CD4-positive, alpha-beta T cell treated with Interleukin-6 at 100 ng/mL for 8 hours (primary cell): ENCODE measurements at places on chromosomes 2 and 18.
A peak's percentile ranks its signal among the peaks of the same experiment; 100 is the strongest.

DNA sequence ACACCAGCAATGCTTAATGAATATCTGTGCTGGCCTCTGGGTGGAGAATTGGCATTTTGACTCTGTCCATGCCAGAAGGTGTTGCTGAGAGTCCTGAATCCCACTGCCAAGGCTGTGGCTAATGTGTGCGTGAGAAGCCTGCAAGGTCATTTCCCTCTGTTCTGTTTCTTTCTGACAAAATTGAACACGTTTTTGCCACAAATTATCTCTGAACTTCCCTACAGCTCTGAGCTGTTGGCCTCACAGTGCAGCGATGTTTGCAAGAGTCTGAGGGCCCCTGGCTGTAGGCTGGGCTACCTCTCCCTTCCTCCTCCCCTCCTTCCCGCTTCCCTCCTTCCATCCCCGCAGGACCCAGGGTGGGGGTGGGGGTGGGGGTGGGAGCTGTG, 154.1 kb upstream of the HS6ST1 start:
- no peak for DNase-seq

DNA sequence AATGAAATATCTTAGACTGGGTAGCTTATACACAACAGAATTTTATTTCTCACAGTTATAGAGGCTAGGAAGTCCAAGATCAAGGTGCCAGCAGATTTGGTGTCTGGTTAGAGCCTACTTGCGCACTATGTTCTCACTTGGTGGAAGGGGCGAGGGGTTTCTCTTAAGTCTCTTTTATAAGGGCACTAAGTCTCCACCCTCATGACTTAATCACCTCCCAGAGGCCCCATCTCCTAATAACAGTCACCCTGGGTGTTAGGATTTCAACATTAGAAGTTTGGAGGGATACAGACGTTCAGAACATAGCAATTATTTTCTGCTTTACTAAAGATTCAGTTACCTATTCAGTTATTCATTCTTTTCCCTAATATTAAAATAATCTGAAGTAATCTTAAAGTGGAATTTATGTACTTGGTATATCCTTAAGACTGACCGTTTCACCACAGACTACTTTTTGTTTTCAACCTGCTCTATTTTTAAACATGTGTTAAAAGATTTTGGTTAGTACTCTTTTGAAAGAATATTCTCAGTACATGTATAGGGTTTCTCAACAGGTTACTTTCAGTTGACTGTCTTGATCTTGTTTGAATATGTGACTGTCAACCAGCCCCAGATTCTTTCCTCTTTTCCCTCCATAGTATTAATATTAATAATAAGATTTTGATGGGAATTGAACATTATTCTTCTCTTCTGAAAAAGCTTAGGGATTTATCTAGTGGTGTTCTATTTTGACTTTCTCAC, 130.0 kb downstream of the TAF4B start:
- DNase-seq = no peak

- no peak for DNase-seq
Observed at GRCh38 chr2:36006444-36006843, 349.1 kb upstream of the CRIM1 start.

GRCh38 chr2:236633219-236633570, 63.6 kb downstream of the ACKR3 start:
- no peak for DNase-seq

DNA sequence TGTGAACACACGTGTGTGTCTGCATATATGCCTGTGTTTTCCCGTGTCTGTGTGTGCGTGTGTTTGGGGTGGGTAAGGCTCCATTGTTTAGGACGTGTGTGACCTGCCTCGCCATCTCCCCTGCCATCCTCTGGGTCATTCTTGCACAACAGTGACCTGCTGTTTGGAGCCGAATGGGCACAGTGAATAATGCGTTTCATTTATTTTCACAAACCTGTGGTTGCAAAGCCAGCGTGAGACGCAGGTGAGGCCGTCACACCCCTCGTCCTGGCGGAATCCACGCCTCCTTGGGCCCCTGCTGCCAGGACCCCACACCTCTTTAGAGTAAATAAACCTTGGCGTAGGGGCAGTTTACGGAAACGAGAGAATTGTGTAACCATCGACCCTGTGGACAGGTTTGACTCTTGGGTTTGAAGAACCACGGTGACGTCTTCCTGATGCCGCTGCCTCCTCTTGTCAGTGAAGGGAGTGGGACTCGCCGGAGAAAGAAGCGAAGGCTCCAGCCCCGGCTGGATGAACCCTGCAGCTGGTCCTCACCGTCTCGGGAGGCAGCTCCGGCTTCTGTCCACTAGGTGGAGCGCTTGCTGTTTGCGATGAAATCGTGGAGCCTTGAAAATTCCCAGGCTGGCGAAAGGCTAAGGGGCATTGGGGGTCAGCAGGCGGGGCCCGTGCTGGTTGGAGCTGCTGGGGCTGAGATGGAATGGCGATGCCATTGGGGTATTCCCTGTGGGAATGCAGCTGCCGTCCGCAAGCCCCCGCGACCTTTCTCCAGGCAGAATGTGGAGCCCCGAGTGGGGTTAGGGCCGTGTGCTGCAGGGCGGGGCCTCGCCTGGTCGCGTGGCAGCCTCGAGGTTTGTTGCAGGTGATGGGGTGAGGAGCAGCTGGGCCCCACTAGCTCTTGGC, 81.1 kb downstream of the RTP5 start:
- peak; percentile 44 for DNase-seq

DNA sequence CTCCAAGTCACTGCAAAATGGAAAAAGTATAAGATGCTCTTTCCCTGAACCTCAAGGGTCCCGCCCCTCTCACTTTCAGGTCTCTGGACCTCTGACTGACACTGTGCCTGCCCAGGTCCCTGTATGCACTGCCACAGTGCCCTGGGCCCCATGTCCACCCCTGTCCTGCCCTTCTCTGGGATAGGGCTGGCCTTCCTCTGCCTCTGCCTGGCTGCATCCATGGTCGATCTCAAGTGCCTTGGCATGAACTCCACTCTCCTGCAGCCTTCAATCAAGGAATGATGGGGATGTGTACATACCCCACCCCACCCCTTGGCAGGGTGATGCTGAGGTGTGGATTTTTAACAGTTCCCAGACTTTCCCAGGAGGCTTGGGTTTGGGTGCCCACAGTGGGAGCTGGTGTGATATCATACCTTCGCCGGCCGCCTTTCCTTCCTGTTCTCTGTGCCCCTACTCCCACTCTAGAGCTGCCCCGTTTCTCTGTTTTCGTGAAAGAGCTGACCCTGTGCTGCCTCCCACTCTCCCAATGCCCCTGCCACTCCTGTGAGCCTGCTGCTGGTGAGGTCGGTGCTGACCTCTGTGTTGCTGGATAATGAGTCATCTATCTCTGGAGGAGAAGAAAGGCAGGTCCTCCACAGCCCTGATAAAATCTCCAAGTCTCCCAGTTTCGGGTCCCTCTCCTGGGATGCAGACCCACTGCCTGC, 18.9 kb downstream of the PTPN18 start:
- DNase-seq = no peak

DNA sequence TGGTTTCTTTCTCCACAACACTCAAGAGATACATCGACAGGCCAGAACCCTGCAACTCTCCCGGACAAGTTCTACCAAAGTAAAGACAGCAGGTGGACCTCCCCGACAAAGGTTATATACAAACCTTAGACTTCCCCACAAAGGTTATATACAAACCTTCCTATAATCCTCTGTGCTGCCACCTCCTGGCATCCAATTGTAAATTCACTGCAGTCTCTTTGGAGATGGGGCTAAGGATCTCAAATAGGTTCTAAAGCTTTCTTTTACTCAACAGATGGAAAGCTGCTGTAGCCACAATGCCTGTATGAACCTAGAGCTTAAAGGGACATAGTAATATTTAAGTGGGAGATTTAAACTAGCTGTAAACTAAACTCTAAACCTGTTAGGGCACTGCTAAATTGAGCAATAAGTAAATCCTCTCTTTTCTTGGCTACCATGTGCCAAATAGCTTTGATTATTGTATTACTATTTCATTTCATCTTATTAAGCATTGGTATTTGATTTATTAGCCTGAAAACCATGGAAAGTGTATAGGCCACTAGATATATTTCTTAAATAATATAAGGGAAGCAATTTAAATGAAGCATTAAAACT, 9.8 kb upstream of the MREG start:
- DNase-seq = peak; percentile 29

- no peak for DNase-seq
Observed at GRCh38 chr2:219220652-219221402, 2.1 kb upstream of the ABCB6 start.

DNA sequence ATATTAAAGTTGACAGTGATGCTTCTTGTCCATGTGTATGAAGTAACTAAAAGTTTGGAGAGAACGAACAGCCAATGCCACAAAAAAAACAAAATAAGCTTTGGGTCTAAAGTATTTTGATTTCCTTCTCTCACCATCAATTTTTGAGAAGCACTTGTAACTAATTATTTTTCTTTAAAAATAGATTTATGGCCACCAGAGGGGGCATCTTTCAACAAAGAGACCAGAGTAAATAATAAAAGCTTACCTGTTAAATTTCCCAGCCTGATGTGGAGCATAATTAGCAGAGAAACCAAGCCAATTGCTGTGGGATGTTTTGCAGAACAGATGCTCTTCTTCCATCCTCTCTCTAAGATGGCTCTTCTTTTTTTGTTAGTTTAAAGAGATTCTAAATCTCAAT, 29.0 kb downstream of the LINC00305 start:
- DNase-seq = no peak

- DNase-seq = no peak
Observed at GRCh38 chr18:56278421-56279003, 359.9 kb downstream of the TXNL1 start.

DNA sequence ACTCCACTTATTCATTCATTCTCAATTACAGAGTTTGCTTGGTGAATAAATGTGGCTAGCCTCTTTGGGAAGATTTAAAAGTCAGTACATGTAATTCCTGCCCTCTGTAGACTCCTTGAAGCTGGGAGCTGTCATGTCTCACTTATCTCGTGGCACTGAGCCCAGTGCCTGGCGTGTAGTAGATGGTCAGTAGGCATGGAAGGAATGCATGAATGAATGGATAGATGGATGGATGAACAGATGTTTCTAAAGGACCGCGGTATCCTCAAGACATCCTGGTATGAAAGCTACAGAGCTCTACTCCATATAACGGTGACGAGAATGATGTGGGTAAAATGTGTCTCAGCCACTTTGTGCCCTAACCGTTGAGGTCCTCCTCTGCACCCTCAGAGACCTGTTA, 83.0 kb downstream of the MARCO start:
- no peak for DNase-seq

- no peak for DNase-seq
Observed at GRCh38 chr2:24836706-24837105, 43.5 kb downstream of the CENPO start.

GRCh38 chr18:70197844-70198243, 7.6 kb downstream of the RTTN start:
- DNase-seq = no peak

DNA sequence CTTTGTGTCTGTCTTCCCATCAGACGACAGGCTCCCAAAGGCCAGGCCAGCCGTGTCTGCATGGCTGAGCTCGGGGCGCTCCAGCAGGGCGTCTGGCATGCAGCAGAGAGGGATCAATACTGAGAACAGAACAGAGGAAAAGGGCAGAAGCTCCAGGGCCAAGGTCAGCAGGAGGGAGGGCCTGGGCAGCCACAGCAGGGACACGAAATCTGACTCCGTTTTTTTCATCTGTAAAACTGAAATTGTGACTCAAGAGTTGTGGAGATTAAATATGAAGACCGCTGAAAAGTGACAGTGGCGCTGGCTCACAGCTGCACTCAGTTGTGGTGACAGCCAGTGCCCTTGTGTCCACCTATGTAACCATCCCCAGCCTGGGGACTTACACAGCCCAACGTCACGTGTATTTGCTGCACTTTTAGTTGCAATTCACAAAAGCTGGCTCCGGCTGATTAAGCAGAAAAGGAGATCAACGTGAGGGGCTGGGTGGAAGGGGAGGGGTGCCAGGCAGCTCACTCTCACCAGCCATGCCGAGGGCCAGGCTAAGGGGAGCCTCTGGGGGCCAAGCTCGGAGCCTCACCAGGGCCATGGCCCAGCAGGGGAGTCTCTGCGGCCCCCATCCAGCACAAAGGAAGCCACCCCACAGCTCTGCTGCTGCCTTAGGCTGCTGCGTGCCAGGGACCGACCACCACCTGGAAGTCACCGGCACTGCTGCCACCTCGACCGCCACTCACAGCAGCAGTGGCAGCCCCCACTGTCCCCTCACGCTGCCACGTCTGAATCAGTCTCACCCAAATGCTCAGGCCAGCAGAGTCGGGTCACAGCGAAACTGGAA, 74.7 kb downstream of the EIPR1 start:
- no peak for DNase-seq

- DNase-seq = no peak
Observed at GRCh38 chr18:36376361-36376760, 78.8 kb downstream of the FHOD3 start.

GRCh38 chr2:179250848-179251504, 13.7 kb downstream of the SESTD1 start:
- no peak for DNase-seq

GRCh38 chr2:230798769-230799399, 65.9 kb upstream of the ITM2C start:
- peak; percentile 69 for DNase-seq

DNA sequence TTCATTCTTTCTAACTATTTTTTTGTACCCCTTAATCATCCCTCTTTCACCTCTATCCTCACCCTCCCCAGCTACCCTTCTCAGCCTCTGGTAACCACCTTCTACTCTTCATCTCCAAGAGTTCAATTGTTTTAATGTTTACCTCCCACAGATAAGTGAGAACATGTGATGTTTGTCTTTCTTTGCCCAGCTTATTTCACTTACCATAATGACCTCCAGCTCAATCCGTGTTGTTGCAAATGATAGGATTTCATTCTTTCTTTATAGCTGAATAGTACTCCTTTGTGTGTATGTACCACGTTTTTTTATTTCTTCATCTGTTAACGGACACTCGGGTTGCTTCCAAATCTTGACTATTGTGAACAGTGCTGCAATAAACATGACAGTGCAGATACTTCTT, 22.1 kb upstream of the TMEM37 start:
- no peak for DNase-seq

DNA sequence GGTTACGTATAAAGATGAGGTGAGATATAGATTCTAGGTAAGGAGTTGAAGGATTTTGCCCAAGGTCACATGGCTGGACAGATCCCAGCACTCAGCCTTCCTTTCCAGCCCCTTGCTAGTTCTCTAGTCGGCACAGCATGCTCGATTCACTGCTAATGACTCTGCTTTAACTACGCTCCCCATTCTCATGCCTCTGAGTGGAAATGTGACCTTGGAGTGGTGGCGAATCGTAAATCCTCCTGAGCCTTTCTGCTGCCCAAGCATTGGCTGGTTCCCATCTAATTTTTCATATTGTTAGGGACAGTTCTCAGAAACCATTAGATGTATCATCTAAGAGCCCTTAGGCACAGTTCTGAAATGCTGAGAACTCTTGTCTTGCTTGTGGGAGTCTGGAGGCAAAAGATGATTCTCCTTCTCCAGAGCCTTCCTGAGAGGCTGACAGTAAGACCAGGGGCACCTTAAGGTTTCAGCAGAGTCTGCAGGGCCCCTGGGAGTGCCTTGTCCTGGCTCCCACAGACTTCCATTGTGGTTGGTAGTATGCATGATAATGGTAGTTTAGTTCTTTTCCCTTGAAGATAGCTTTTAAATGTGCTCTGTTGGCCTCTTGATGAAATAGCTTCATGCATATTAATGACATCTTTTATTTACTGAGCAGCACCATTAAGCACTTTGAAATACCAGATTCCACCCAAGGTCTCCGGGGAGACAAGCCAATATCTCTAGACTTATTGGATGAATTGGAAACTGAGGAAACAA, 377.8 kb upstream of the SLC14A2 start:
- DNase-seq = no peak
